Activated CD4-positive, alpha-beta T cell treated with anti-CD3 and anti-CD28 coated beads, Interleukin-2, amount 10 ng/mL, durations not matched to agents 7 days and 5 days (primary cell): ENCODE measurements at places on chromosomes 1 and 21. TPM values are rescaled to one million over a fixed set of nuclear protein-coding genes. Genes with fewer than 3 reads are reported as not detected.

DNA sequence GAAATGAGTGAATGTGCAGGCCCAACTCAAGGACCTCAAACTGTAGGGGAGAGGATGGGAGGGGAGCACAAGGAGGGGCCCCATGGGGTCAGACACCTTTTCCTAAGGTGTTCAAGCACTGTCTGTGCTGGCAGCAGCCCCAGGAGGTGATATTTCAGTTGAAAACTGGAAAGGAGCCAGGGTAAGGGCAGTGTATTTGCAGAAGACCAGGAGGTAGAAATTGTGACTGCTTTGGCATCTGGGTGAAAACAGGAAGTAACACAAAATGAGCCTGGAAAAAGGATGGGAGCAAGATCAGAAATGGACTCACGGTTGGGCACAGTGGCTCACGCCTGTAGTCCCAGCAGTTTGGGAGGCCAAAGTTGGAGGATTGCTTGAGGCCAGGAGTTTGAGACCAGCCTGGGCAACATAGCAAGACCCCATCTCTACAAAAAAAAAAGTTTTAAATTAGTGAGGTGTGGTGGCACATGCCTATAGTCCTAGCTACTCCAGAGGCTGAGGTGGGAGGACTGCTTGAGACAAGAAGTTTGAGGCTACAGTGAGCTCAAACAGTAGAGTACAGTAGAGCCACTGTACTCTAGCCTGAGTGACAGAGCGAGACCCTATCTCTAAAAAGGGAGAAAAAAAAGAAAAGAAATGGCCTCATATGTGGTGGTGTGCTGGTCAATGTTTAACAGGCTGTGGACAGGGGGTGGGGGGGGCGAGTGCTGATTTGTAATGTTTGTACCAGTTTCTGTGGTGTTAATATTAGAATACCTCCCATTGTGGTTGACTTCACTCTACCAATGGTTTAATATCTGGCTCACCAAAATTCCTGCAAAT, 76.2 kb upstream of the ANGPTL1 start:
- H3K27ac ChIP-seq = no peak overlapping the region
- H3K36me3 ChIP-seq = no peaks in the 10 kb centered on the region
- no peak overlapping the region for H3K4me3 ChIP-seq
- H3K27me3 ChIP-seq = peaks cover 4% of the 10 kb centered on the region

RNU1-4 gene
- 2,477 TPM for total RNA-seq

CFH gene
- 5.3 TPM for total RNA-seq

DNA sequence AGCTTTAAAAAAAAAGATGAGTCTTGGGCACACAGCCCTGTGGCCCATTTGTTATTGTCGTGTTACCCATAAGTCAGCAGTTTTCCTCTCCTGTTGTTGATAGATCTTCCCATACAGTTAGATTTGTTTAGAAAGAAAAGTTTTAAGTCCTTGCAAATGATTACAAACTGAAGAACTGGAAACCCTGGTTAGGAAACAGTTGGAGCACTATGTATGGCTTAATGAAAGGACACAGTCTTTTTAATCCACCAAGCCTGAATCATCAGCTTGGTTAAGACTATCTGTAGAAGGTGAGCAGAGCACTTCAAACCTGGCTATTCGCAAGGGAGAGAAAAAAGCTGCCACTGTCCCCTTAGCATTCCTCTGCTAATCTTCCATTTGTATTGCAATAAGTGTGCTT, 241.0 kb downstream of the DISC1 start:
- H3K27ac ChIP-seq = no peak overlapping the region
- no peaks in the 10 kb centered on the region for H3K36me3 ChIP-seq
- no peak for DNase-seq
- H3K4me3 ChIP-seq = no peak overlapping the region
- H3K27me3 ChIP-seq = no peaks in the 10 kb centered on the region

GRCh38 chr1:199913318-199913717, 114.2 kb upstream of the NR5A2 start:
- H3K36me3 ChIP-seq = no peaks in the 10 kb centered on the region
- DNase-seq = no peak
- no peak overlapping the region for H3K4me3 ChIP-seq

GRCh38 chr1:27122652-27123051, 32.3 kb downstream of the SLC9A1 start:
- peaks cover 3% of the 10 kb centered on the region for H3K36me3 ChIP-seq
- no peaks in the 10 kb centered on the region for H3K4me1 ChIP-seq
- no peaks in the 10 kb centered on the region for H3K27me3 ChIP-seq
- no peak overlapping the region for H3K4me3 ChIP-seq
- H3K27ac ChIP-seq = no peak overlapping the region

GRCh38 chr21:31500071-31500470, 156.0 kb upstream of the TIAM1 start:
- no peak overlapping the region for H3K27ac ChIP-seq
- DNase-seq = no peak
- H3K4me1 ChIP-seq = peaks cover 6% of the 10 kb centered on the region

SPRR2D gene
- total RNA-seq = not detected

PRAMEF18 gene
- total RNA-seq = not detected

DNA sequence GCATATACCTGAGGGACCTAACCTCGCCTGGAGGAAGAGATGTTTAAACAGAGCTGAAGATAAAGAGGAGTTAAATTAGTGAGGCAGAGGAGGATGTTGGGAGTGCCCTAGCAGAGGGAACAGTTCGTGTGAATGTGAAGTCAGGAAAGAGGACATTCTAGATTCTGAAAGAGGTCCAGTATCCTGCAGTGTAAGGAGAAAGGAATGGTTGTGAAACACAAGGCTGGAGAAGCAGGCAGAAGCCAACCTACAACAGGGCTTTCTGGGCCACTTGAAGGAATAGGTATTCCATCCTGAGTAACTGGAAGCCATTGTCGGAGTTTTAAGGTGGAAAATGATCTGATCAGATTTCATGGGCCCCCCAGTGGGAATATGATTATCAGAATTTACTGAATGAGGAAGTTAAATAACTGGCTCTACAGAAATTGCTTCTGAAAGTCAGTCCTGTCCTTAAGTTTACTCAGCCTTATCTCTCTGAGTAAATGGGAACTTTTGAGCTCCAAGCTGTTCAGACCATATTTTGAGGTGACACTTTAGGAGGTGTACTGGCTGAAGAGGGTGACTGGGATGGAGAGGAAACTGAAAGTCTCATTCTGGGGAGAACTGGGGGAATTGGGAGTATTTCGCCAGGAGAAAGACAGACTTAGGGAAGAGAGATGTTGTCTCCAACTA, 24.4 kb upstream of the FAAH start:
- no peak overlapping the region for H3K4me3 ChIP-seq
- H3K27me3 ChIP-seq = no peaks in the 10 kb centered on the region
- H3K4me1 ChIP-seq = peaks cover 2% of the 10 kb centered on the region

- no peaks in the 10 kb centered on the region for H3K4me1 ChIP-seq
- no peak overlapping the region for H3K27ac ChIP-seq
- H3K36me3 ChIP-seq = no peaks in the 10 kb centered on the region
- DNase-seq = no peak
- H3K27me3 ChIP-seq = no peaks in the 10 kb centered on the region
Observed at GRCh38 chr21:28396421-28396820, 596.3 kb downstream of the LTN1 start.

DNA sequence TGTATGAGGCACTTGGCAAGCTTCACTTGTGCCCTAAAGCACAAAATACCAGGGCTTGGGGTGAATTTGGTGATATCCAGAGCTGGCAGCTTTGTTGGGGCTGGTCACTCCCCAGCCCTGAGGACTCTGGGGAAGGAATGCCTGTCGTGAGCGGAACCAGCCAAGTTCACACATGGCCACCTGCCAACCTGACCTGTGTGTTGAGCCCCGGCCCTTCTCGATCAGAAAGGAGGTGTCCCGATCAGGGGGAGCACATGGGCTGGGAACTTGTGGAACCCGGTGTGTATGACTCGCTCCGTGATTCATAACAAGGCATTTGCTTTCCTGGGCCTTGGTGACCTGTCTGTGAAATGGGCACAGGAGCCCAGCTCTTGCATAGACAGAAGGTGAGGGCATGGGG, 43.1 kb downstream of the AGPAT3 start:
- H3K27ac ChIP-seq = no peak overlapping the region
- no peaks in the 10 kb centered on the region for H3K27me3 ChIP-seq
- H3K36me3 ChIP-seq = peaks cover 41% of the 10 kb centered on the region
- H3K4me1 ChIP-seq = peaks cover 9% of the 10 kb centered on the region

- no peak overlapping the region for H3K27ac ChIP-seq
- H3K4me1 ChIP-seq = no peaks in the 10 kb centered on the region
- H3K4me3 ChIP-seq = no peak overlapping the region
- no peaks in the 10 kb centered on the region for H3K36me3 ChIP-seq
- no peak for DNase-seq
- H3K27me3 ChIP-seq = no peaks in the 10 kb centered on the region
Observed at GRCh38 chr1:240478536-240478935, 133.4 kb downstream of the GREM2 start.

CTSK gene
- 5.8 TPM for total RNA-seq

PDE4DIP gene
- total RNA-seq = 30.2 TPM

FCRL1 gene
- not detected for total RNA-seq

- H3K36me3 ChIP-seq = peaks cover 43% of the 10 kb centered on the region
- no peak overlapping the region for H3K27ac ChIP-seq
- H3K27me3 ChIP-seq = no peaks in the 10 kb centered on the region
- H3K4me3 ChIP-seq = no peak overlapping the region
- peaks cover 32% of the 10 kb centered on the region for H3K4me1 ChIP-seq
Observed at GRCh38 chr1:12196641-12197482, 30.1 kb downstream of the TNFRSF1B start.

DNA sequence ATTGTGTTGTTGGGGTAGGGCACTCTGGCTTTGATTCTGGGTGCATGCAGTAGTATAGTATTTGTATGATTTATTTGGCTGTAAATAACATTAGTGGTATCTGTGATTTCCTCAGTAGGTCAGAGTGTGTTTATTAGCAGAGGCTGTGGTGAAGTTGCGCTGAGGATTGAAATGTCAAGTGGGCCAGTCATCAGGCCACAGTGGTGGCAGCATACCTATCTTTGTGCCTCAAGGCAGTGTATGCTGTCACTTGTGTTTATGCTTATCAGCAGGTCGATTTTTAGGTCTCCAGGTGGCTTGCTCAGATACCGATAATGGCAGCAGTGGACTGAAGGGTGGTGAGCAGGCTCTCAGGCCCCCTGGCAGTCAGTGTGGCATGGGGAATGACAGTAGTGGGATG, 11.3 kb downstream of the LY9 start:
- no peak for DNase-seq
- no peak overlapping the region for H3K4me3 ChIP-seq
- no peaks in the 10 kb centered on the region for H3K27me3 ChIP-seq
- peaks cover 23% of the 10 kb centered on the region for H3K4me1 ChIP-seq

DNA sequence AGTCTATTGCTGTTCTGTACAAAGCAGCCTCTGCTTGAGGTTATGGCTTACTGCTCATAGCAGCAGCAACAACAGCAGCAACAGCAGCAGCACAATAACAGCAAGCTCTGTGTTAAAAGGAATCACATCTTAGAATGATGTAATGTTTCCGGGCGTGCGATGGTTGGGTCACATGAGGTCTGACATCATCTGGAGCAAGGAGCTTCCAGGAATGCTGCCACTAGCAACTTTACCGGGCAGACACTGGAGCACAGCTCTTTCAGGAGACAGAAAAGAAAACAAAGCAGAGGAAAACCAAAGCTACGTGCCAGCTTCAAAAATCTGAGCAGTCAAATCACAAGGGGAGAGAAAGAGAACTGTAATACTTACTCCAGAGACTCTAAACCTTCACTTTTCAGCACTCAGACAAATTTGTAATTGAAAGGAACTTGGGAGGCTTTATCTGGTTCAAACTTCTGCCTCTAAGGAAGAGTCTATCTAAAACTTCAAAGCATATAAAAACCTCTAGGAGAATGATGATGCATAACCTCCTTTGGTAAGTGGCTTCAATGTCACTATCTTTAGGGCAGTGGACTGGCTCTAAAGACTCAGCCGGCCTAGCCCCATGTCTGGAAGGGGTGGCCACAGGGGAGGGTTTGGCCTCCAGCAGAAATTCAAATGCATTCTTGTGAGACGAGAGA, 28.3 kb upstream of the RAB3GAP2 start:
- H3K4me3 ChIP-seq = no peak overlapping the region
- H3K4me1 ChIP-seq = no peaks in the 10 kb centered on the region
- no peak for DNase-seq
- no peak overlapping the region for H3K27ac ChIP-seq
- H3K27me3 ChIP-seq = peaks cover 21% of the 10 kb centered on the region
- H3K36me3 ChIP-seq = no peaks in the 10 kb centered on the region

DNM3 gene
- total RNA-seq = 2.1 TPM

DNA sequence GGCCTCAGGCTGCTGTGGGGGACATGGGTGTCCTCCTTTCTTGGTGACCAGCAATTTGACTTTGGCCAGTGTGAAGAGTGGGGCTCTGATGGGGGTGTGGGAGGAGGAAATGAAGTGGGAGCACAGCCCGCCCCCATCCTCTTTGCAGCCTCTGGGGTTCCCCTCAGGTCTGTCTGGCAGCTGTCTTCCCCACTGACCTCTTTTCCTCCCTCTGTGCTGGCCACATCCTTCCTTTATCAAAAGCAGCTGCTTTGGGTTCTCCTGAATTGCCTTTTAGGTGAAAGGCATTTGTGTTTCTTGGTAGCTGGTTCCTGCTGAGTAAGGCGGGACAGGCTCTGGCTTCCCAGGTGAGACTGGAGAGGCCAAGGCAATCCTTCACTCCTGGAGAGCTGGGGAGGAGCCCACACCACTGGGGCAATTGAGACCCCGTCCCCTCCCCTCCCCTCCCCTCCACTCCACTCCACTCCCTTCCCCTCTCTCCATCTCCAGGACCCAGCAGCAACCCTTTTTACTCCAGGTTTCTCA, 24.9 kb downstream of the PCAT6 start:
- no peaks in the 10 kb centered on the region for H3K36me3 ChIP-seq
- peaks cover 51% of the 10 kb centered on the region for H3K4me1 ChIP-seq
- DNase-seq = peak; percentile 46
- H3K27me3 ChIP-seq = peaks cover 2% of the 10 kb centered on the region

FCRL6 gene
- total RNA-seq = 0.15 TPM

GRCh38 chr1:52814465-52814864, 28.1 kb upstream of the ZYG11A start:
- no peak for DNase-seq
- no peak overlapping the region for H3K27ac ChIP-seq
- no peaks in the 10 kb centered on the region for H3K27me3 ChIP-seq
- peaks cover 14% of the 10 kb centered on the region for H3K36me3 ChIP-seq
- no peak overlapping the region for H3K4me3 ChIP-seq
- H3K4me1 ChIP-seq = no peaks in the 10 kb centered on the region

GRCh38 chr1:27496604-27497155, 6.7 kb upstream of the WASF2 start:
- no peak for DNase-seq
- no peak overlapping the region for H3K27ac ChIP-seq
- no peak overlapping the region for H3K4me3 ChIP-seq
- H3K27me3 ChIP-seq = no peaks in the 10 kb centered on the region
- peaks cover 19% of the 10 kb centered on the region for H3K4me1 ChIP-seq
- no peaks in the 10 kb centered on the region for H3K36me3 ChIP-seq

LACTBL1 gene
- not detected for total RNA-seq

DNA sequence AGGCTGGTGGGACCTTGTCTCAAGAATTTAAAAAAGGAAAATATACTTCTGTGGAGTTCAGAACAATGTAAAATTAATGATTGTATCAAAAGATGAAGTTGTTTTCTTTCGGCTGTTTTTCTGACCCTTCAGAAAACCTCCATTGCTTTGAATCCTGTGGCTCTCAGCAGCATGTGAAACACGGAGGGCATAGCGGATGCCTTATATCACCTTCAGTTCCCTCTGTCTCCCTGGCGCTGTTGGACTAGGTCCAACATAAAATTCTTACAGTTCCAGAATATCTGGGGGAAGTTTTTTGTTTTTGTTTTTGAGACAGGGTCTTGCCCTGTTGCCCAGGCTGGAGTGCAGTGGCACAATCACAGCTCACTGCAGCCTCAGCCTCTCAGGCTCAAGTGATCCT, 7.4 kb downstream of the ZBTB8A start:
- H3K27me3 ChIP-seq = peaks cover 23% of the 10 kb centered on the region
- no peak overlapping the region for H3K4me3 ChIP-seq

OLFML3 gene
- total RNA-seq = 0.71 TPM

OR10Z1 gene
- total RNA-seq = not detected
